CD4-positive, alpha-beta T cell treated with Interleukin-12 subunit alpha and Interleukin-12 subunit beta, for 1 hour (primary cell): ENCODE measurements at places on chromosomes 1 and 21.
A peak's percentile ranks its signal among the peaks of the same experiment; 100 is the strongest.

DNA sequence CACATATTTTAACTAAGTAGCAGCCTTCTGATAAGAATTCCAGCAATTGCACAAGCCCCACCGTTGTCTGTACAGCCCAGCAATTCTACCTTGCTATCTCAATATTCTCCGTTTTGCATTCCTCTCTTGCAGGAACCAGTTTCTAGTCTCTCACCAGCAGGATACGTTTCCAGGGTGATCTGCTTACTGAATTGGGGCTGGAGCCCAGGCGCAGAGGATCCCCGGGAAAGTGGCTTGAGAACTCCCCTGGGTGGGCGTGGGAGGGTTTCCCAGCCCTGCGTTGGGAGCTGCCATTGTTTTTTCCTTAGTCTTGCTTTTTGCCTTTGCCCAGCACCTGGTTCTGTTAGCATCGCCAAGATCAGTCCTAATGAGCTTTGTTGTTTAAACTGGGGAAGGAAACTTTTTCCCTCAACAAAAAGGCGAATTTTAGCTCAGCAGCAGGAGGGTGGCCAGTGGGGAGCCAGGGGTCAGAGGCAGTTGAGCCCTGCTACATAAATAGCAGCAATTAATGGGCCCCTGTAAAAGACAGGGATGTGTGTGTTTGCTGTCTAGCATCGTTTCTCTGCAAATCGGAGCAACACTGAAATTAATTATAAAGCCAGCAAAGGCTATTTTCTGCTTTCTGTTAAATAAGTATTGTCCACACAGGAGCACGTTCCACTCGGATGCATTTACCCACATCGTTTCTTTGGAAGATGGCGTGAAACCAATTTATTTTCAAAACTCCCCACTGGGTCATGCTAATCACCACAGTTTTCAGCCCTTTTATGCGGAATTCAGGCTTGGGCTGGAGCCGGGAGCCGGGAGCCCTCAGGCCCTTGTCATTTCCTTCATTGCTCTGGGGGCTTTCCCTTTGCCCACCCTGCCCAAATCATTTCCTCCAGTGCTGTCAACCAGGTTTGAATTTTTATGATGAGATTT lies 36.6 kb downstream of the HUNK start:
- no peak for DNase-seq

- DNase-seq: no peak
Observed at GRCh38 chr1:167541610-167542009, 12.0 kb downstream of the CREG1 start.

- DNase-seq: no peak
Observed at GRCh38 chr1:84759756-84760155, 69.5 kb upstream of the SSX2IP start.

DNA sequence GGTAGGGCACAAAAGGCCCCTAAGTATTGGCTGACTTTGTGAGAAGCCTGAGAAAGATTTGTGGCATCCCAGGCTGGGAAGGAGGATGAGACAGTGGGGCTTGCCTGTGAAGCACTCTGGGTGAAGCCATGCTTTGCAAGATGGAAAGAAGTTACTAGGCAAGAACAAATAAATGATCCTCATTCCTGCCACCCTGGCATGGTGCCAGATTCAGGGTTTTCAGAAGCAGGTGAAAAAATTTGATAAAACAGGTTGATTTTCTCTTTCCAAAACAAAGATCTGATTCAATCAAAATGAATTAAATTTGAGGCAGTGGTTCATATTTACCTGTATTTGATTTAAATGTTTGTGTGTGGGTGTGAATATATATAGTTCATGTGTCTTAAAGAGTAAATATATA lies 386.9 kb upstream of the PROX1 start:
- DNase-seq: no peak

DNA sequence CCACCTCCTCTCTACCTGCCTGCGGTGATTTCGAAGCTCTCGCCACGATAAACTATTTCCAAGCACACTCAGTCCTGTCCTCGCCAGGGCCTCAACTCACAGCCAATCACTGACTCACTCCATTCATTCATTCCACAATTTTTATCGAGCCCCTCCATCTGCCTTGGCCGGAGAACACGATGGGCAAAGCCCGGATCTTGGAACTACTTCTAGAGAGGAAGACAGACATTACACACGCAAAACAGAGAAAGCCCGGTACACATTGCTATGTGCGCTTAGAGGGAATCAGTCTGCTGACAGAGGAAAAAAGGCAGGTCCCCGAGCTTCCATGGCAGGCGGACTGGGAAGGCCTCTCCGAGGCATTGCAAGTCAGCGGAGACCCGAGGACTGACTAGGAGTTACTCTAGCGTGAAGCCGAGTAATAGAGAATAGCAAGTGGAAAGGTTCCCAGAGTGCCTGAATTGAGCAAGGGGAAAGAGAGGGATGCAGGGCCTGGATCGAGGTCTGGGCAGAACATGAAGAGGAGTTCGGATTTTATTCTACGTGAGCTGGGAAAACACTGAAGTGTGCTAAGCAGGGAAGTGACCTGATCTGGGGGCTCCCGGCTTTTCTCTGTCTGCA lies 54.2 kb upstream of the DNAJC6 start:
- DNase-seq: no peak

DNA sequence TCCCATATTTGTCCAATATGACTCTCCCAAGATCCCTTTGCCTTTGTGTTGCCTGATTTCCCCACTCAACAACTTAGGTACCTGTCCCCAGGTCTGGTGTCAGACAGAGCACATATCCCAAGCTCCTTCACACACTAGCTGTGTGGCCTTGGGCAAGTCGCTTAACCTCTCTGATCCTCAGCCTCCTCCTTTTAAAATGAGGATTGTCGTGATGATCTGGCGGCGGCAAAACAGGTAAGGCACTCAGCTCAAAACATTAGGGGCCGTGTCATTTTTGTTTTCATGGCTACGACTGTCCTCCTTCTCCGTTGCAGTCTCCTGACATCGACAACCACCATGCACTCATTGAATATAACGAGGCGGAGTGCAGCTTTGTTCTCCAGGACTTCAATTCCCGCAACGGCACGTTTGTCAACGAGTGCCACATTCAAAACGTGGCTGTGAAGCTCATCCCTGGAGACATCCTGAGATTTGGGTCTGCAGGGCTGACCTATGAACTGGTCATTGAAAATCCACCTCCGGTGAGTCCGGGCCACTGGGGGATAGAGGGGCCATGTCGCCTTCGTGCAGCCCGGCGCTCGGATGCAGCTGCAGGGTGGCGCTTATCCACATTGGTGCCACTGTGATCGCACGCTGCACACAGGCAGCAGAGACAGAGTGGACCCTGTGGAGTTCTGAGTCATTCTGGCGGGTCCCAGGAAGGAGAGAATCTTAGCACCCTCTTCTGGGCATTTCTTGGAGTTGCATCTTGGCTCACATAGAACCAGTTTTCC lies 25.2 kb downstream of the FHAD1 start:
- DNase-seq: peak; percentile 29

GRCh38 chr1:45346473-45346872 lies 6.2 kb upstream of the MUTYH start:
- no peak for DNase-seq

GRCh38 chr1:29543586-29543985 lies 307.3 kb downstream of the PTPRU start:
- no peak for DNase-seq

DNA sequence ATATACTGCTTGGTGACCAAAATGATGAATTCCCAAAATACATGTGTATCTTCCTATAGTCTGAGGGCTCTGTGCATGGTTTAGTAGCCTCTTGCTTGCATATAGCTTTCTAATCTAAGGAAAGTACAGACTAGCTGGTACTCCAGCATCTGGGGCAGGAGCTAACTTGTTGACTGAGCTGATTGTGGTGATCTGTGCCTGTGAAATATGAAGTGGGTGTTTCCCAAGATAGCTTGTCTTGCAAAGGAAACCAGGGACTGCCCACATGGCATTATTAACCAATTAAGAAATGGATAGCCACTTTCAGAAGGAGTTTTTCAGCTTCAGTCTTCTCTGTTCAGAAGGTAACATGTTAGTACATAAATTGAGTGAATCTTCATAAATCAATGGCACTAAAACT lies 219.8 kb downstream of the NEGR1 start:
- DNase-seq: no peak

DNA sequence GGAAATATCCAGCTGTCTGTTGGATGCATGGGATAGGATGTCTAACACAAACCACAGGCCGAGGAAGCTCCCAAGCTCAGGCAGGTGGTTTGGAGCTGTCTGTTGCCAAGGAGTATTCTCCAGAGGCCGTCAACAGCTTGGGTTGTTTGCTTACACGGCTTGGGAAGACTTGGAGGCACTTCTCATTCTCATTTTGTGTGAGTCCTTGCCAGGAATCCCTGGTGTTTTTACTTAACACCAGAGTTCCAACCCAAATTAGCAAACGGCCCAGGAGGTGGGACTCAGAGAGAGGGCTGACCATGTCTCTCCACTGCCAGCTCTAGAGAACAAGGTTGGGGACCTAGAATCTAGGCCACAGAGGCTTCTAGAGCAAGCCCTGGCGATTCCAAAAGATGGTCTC lies 72.7 kb upstream of the FAM20B start:
- DNase-seq: no peak
